ENCODE measurements at places on chromosomes 3 and 15. TPM values are rescaled to one million over a fixed set of nuclear protein-coding genes. Genes with fewer than 3 reads are reported as not detected.

GRCh38 chr3:17023006-17023664 lies 138.4 kb downstream of the PLCL2 start:
- DNase-seq = no peak

DNA sequence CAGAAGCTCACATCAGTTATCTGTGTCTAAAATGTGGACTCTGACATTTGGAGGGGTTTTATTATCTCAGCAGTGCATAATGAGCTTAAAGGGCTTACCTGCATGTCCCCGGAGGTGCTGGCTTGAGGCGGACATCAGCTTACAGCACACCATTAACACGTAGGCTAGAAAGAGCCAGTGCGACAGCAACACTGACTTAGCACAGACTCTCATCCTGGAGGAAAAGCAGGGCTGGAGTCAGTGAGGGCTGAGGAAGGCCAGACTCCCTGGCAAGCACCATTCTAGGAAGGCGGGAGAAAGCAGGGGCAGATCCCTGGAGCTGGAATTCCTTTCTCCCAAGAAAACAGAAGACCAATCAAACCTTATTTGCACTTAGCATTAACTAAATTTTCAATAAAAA lies 51.7 kb downstream of the TAFA4 start:
- DNase-seq = no peak

DNA sequence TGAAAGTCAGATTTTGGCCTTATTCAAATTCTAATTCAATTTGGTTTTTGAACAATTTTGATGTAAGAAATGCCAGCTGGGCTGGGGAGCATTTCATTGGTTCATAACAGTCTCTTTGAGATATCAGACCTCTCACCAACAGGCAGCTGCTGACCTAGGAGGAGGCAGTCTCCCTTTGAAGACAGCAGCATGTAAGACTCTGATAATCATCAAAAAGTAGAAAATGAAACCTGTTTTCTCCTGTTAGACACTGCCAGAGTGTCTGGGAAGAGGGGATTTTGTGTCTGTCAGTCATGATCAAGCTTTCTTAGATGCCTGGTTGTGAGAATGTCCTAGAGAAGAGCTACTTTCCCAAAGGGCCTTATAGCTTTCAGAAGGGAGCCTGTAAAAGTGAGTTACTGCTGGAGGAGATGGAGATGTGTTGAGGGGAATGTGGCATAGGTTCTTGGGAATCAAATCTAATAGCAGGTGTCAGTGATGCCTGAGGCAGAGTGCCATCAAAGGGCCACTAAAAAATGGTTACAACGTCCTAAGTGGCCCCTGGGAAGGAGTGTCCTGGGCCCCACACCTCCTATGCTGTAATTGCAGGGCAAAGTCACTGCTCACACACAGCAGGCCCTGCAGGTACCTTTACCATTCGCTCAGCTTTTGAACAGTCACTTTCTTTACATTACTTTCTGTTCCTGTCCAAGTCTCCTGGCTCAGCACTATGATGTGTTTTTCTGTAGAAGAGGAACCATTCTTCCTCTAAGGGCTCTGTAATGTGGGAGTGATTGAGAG lies 43.1 kb downstream of the FSTL1 start:
- no peak for DNase-seq

DNA sequence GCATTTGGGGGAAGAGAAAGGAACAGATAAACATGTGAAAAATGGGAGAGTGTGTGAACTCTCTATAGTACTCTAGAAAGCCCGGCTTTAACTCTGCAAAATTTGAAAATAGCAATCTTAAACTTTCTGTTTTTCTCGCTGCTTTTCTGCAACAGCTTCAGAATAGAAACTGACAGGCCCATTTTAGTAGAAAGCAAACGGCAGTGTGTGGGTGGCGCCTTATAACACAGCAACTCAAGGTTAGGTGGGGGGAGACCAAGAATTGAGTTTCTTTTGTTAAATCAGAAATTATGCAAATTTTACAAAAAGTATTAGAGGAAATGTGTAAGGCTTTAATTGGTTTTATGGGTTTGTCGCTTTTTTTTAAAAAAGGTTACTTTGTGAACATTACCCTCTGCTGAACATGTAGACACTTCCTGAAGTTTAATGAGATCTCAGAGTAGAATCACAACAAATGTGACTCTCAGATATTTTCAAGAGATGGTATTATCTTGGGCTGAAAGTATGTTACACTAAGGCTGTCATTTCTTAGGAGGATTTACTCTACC lies 107.0 kb downstream of the PTPRG start:
- no peak for DNase-seq

DNA sequence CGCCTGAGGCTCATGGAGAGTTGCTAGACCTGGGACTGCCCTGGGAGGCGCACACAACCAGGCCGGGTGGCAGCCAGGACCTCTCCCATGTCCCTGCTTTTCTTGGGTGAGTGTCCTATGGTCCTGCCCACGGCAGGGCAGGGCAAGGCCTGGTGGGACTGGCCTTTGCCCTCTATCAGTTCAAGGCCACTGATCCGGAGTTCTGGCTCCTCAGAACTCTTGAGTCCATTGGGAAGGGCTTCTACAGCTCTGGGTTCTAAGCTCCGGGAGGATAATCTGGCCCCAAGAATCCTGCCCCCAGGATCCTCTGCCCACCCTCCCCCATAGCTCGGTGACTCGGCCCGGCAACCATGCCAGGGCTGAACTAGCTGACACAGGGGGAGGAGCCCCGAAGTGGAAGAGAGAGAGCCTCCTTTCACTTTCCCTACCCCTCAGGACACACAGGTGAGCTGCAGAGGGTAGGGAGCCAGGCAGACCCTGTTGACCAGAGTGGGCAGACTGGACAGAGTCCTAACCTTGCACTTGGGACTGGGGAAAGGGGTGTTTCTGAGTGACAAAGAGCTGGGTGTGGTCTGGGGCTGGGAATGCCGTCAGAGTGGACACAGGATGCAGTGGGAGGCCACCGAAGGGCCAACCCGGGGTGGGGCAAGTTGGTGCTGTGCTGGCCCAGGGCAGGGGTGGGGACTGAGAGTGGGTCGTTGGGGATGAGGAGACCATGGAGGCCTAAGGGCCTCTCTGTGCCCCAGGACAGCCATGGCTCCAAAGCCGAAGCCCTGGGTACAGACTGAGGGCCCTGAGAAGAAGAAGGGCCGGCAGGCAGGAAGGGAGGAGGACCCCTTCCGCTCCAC lies 664 bp downstream of the PARP3 start:
- peak; percentile 50 for DNase-seq

GRCh38 chr3:134314588-134315285 lies 59.5 kb downstream of the AMOTL2 start:
- DNase-seq = no peak

GRCh38 chr3:33184863-33185262 lies 33.7 kb downstream of the SUSD5 start:
- DNase-seq = no peak

GRCh38 chr15:48149858-48150257 lies 28.2 kb downstream of the MYEF2 start:
- DNase-seq = peak; percentile 41

GRCh38 chr3:32340039-32340438 lies 51.6 kb upstream of the CMTM7 start:
- peak; percentile 28 for DNase-seq

DNA sequence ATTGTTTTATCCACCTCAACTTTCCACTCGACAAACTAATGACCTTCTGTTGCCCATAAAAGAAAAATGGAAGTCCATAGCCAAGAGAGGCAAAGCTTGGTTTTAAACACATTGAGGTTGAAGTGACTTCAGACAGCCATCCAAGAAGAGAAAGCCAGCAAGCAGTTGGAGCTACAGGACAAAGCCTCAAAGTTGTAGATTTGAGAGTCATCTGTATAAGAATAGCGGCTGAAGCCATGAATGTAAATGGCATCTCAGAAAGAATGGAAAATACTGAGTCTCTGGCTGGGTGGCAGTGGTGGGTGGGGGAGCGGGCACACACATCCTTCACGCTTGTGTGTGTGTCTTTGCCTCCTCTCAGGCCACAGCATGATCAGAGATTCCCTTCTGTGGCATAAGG lies 124.1 kb upstream of the CHRM5 start:
- no peak for DNase-seq

- peak; percentile 38 for DNase-seq
Measured at GRCh38 chr3:44125246-44125645, 116.4 kb upstream of the TOPAZ1 start.

GRCh38 chr3:69488026-69488425 lies 102.1 kb upstream of the FRMD4B start:
- DNase-seq = no peak

- no peak for DNase-seq
Measured at GRCh38 chr15:51678096-51678495, 3.2 kb upstream of the SCG3 start.

- DNase-seq = no peak
Measured at GRCh38 chr3:67077656-67078055, 79.5 kb downstream of the KBTBD8 start.

DNA sequence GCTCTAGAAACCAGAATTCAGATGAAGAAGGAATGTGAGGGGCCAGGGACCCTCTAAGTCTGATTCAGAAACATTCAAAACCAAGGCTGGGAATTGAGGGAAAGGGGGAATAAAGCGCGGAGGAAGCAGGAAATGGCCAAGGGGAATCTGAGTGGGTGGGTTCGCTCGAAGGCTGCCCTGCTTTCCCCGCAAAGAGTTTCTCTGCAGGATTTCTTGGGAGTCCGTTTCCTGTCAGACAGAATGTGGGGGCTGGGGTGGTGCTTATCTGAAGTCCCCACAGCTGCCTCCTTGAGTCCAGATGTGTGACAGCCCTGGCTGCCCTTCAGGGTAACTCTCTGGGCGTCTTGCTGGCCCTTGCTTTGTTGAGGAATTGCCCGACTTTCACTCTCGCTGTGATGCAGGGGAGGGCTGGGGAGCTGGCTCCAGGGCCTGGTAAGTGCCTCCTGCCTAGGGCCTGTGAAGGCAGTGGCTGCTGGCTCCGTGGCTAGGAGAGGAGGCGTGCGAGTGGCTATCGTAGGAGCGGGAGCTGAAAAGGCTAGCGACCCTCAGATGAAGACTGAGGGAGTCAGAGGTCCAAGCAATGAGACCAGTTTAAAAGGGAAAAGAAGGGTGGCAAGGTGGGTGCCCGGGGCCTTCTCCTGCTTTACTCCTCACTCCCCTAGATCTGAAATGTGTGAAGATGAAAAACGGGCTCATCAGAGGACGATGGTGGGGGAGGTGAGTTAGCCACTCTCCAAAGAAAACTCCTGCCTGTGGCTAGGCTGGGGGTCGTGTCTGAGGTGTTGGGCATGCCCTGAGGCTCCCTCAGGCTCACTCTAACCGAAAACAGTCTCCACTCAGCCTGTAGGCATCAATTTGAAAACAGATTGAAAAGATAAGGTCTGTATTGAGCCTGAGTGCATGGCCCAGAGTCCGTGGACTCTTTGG lies 143.9 kb upstream of the UMPS start:
- no peak for DNase-seq

GRCh38 chr3:143475981-143476380 lies 356.4 kb downstream of the CHST2 start:
- DNase-seq = no peak

DNA sequence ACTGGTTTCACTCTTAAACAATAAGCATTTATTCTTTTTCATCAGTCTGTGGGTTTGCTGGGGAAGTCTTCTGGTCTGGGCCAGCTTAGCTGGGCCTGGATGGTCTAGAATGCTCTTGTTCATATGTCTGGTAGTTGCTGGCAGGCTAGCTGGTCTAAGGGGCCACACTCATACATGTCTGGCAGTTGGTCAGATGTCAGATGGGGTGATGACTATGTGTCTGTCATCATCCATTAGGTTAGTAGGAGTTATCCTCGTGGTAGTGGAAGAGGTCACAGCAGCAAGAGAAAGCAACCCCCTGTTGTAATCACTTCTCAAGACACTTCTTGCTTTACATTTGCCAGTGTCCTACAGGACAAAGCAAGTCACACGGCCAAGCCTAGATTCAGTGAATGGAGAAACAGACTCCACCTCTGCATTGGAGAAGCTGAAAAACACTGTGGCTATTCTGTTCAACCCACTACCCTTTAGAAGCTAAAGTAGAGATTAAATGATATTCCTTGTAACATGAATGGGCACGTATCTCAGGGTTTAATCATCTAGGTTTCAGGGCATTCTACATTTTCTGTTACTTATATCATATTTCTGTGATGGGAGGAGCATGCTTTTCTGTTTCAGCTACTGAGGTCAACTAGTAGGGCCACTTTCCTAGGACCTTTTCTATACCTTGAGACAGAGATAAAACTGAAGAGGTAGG lies 5.5 kb upstream of the ARID3B start:
- no peak for DNase-seq

DNA sequence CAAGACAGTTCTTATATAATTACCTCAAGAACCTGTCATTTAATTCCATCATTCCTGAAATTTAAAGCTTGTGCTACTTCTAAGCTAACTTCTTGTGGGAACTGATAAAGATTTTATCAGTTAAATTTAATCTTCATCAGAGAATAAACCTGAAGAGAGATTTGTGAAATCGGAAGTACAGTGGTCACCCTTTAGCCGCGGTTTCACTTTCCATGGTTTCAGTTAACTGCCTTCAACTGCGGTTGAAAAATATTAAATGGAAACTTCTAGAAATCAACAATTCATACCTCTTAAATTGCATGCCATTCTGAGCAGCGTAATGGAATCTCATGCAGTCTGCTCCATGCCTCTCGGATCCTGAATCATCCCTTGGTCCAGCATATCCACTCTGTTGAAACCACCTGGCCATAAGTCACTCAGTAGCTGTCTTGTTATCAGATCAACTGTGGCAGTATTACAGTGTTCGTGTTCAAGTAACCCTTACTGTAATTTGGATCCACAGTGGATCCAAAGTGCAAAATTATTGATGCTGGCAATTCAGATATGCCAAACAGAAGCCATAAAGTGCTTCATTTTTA lies 626.1 kb downstream of the CADM2 start:
- no peak for DNase-seq

DNA sequence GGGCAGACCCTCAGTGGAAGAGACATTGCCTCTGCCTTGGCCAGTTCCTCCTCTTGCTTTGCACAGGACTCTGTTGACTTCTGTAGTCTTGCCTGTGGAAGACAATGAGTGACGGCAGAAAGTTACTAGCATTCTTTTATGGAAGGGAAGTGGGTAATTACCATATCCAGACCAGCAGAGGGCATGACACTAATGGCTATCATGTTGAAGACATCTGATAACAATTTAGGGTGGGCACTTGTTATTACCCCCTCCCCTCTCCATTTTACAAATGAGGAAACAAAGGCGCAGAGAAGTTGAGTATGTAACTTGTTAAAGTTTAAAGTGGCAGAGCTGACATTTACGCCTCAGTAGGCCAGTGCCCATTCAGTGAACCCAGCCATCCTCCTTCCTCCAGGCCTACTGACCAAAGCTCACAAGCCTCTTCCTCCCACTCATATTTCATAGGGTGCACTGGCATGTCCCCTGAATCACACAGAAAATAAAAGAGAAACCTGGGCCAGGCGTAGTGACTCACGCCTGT lies 48.2 kb upstream of the FMN1 start:
- DNase-seq = peak; percentile 15

- DNase-seq = peak; percentile 46
Measured at GRCh38 chr3:179688850-179689249, 36.0 kb downstream of the USP13 start.

The IL16 gene
- total RNA-seq = not detected

The OR5H2 gene
- not detected for total RNA-seq

The SLC28A2 gene
- not detected for total RNA-seq

The DNAJA4 gene
- total RNA-seq = 0.25 TPM

The PLSCR2 gene
- not detected for total RNA-seq

The INAFM2 gene
- total RNA-seq = 23.3 TPM

The PARP3 gene
- 19.9 TPM for total RNA-seq

The SKOR1 gene
- 0.07 TPM for total RNA-seq

The LTK gene
- total RNA-seq = 0.24 TPM

The TMEM40 gene
- not detected for total RNA-seq

The ACP3 gene
- not detected for total RNA-seq

The ABCC5 gene
- total RNA-seq = 17.6 TPM
